ENCODE measurements at places on chromosomes 3 and 15. TPM values are rescaled to one million over a fixed set of nuclear protein-coding genes. Genes with fewer than 3 reads are reported as not detected.

- DNase-seq = no peak
Measured at GRCh38 chr3:155594526-155595187, 150.2 kb downstream of the PLCH1 start.

- no peak for DNase-seq
Measured at GRCh38 chr15:69489073-69489571, 36.5 kb downstream of the RPLP1 start.

GRCh38 chr3:18946524-18946923 is 201.8 kb upstream of the KCNH8 start:
- DNase-seq = no peak

- DNase-seq = no peak
Measured at GRCh38 chr3:1611824-1612223, 486.8 kb upstream of the CNTN4 start.

- DNase-seq = no peak
Measured at GRCh38 chr15:69600556-69601085, 148.0 kb downstream of the RPLP1 start.

GRCh38 chr3:98776140-98776493 is 13.0 kb downstream of the ST3GAL6 start:
- no peak for DNase-seq

Gene SLC22A13
- 0.16 TPM for total RNA-seq

DNA sequence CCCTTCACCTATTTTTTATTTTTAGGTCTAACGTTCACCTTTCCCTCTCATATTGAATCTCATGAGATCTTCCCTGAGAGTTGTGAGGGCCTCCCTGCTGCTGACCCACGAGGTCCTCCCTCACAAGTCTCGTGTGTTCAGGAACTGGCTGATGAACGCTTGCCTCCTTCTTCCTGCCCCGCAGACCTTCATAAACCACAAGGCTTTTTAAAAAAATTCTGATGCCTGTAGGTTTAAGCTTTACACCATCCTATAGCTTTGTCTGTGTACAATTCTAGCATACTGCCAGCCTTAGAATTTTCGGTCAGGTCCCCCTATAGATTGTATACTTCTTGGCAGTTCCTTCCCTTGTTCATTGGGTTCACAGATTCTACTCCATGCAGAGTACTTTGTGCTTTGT is 50.5 kb downstream of the CHST2 start:
- DNase-seq = no peak

Gene SEC22A
- total RNA-seq = 21.2 TPM

DNA sequence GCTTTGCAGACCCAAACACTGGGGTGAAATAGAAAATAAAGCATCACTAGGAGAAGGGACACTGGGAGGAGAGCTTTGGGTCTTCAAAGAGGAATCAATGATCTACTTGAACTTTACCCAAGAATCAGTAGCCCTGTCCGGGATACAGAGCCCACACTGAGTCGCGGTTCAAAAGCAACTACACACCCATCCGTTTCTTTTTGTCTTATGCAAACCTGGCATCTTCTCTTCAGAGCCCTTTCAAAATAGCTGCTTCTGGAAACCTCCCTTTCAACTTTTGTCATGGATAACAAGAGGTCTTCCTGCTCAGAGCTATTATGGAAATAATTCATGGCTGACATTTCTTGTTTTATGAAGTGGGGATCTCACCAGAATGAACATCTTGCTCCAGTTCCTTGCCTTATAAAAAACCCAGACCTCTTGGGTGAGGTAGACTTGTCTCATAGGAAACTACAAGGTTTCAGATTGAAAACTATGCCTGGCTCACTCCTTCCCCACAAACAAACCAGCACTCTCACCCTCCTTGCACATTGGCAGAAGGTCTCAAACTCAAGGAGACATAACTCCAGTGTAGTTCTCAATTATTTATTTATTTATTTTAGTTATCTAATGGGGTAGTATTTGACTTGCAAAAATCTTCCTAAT is 115.1 kb upstream of the ARHGEF3 start:
- DNase-seq = peak; percentile 37

Gene ROBO2
- total RNA-seq = not detected

DNA sequence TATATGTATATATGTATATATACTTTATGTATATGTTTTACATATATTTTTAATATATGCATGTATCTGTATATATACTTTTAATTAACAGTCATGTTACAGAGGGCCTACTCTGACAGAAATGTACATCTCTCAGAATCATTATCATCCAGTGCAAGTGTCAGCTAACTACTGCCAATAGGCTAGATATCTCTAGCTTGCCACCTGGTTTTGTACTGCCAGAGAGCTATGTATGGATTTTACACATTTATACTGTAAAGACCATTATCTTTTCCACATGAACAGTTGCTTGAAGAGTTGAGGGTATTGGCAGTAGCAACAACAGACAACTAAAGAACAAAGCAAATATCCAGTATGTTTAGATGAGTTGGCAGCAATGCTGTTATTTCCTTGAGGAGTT is 99.7 kb upstream of the VGLL3 start:
- no peak for DNase-seq

- no peak for DNase-seq
Measured at GRCh38 chr15:51090753-51091152, 4.0 kb downstream of the TNFAIP8L3 start.

Gene PPP1R14D
- not detected for total RNA-seq

GRCh38 chr3:131796558-131797198 is 238.1 kb downstream of the CPNE4 start:
- no peak for DNase-seq

DNA sequence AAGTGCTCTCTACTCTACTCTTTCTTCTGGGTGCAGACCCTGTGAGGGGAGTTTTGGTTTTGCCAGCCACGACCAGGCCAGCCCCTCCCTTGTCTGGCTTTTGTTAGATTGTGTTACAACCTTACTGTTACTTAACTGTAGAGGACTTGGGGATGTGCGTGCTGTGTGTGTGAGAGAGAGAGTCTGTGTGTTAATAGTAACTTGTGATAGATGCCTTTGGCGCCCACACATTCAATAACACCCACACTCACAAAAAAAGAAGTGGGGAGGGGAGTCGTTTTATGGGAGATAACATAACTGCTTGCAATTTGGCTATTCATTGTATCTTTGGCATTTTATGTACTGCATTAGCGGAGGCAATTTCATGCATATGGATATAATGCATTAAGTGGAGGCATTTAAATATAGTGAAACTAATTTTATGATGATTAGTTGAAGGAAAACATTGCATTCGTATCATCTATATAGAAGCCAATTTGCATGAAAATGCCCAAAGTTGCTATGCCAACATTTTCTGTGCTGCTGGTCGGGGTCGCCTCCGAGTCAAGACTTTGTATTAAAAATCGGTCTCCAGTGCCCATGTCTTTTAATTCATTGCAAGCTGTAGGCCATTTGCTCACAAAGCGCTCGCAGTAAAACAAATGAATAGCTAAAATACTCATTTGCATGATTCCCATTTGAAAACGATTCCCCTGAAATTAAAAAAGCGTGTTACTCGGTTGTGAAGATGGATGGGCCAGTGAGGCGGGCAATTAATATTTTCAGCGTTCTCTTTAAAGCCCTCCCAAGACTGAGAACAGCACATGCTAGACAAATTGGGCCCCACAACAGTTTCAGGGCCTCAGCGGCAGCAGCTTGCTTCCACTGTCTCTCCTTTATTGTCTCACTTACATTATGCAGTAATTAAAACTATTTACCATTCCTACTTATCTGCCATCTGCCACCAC is 158.5 kb upstream of the SMAD3 start:
- no peak for DNase-seq

Gene DNAJC13
- 44.0 TPM for total RNA-seq

Gene NOP10
- 69.9 TPM for total RNA-seq

GRCh38 chr3:4994823-4995499 is 15.7 kb downstream of the BHLHE40 start:
- DNase-seq = no peak

DNA sequence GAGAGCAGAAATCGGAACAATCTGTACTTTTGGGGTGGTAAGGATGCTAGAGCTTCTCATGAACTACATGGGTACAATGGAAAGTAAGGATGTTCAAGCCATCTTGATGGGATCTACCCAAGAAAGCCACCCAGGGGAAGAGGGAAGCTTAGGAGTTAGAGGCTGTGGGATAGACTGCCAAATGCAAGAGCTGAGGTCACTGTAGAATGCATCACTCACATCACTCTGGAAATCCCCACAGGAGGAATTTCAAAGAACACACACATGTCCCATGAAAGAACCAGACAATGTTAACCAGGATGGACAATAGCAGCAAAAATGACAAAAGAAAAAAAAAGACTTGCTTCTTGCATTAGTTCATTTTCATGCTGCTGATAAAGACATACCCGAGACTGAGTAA is 32.8 kb upstream of the UBE2E2 start:
- DNase-seq = no peak

Gene FGD5
- total RNA-seq = not detected

DNA sequence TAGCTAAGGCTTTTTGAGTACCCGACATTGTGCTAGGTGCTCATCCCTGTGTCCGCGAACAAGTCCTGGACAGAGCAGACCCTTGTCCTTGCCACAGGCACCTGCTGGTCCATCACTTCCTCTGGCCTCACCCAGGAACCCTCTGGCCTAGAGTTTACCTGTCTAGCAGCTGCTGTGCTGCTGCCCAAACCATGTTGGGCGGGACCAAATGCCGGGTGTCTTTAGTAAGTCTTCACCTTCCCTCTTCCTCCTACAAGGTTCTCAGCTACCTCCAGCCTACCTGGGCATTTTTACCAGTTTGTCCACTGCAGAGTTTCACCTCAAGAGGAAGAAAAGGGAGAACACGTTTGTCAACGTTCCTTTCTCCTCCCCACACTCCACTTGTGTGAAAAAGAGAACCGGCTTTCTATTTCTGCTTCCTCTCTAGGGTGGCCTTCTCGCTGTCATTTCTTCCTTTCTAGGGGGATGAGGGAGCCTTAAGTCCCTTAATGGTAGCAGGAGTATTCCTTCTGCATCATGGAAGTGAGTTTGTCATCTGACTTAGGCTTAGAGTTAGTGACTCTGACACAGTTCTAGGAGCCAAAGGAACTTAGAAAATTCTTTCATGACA is 80.4 kb upstream of the GCNT3 start:
- DNase-seq = no peak

GRCh38 chr3:58202917-58203360 is 7.8 kb downstream of the DNASE1L3 start:
- DNase-seq = no peak

GRCh38 chr3:115286529-115287197 is 139.6 kb upstream of the ZBTB20 start:
- DNase-seq = no peak

DNA sequence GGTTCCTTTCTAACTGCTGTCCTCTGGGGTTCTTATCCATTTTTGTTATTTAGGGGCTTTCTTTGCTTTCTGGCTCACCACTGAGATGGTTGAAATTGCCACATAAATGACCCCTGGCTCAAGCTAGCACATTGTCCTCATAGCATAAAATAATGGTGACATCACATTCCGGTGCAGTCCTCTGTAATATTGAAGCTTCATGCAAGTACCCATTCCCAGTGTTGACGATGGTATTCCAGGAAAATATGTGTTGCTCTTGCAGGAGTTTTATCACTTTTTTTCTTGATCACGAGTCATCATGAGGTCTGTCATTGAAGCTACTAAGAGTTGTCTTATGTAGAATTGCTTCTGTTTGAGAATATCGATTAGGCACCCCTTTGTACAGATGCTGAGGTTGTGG is 56.1 kb downstream of the CRTC3 start:
- DNase-seq = no peak

DNA sequence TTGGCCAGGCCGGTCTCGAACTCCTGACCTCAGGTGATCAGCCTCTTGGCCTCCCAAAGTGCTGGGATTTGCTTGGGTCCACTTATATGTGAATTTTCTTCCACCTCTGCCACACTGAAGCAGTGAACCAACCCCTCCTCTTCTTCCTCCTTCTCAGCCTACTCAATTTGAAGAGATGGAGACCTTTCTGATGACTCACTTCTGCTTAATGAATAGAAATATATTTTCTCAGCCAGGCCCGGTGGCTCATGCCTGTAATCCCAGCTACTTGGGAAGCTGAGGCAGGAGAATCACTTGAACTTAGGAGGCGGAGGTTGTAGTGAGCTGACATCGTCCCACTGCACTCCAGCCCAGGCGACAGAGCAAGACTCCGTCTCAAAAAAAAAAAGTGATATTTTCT is 46.8 kb upstream of the GATM start:
- DNase-seq = no peak

Gene CDHR4
- total RNA-seq = not detected

DNA sequence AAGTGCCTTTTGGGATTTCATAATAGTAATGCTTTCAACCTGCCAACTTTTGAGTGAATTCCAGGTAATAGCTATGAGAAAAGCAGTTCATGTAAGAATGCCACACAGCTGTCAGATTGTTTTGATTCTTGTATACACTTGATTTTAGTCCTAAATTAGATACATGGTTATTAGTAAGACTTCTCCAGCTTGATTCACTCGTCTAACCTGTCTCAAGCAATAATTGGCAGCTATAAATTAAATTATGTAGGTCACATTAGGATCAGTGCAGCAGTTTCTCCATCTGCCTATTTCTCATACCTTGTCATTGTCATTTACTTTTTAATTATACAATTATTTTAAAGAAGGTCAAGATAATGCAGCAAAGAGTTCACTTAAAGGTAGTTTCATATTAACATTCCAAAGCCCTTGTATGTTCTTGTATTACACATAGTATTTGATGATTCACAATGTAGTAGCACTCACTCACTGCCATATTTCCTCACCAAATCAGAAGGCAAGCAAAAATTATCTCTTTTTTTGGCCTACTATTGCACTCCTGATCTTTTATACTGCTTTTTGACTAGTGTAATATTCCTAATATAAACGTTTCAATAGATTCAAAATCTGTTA is 10.9 kb upstream of the CRYBG3 start:
- no peak for DNase-seq

Gene C3orf85
- total RNA-seq = not detected

GRCh38 chr15:49235446-49236124 is 65.5 kb downstream of the GALK2 start:
- peak; percentile 39 for DNase-seq

DNA sequence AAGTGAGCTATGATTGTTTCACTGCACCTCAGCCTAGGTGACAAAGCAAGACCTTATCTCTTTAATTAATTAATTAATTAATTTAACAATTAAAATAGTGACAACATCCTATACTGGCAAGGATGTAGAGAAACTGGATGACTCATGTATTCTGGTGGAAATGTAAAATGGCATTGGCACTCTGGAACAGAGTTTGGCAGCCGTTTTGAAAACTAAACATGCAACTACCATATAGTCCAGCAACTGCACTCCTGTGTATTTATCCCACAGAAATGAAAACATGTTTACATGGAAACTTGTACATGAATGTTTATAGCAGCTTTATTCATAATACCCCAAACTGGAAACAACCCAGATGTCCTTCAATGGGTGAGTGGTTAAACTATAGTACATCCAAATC is 56.6 kb downstream of the ANP32A start:
- DNase-seq = no peak

GRCh38 chr15:68593828-68594532 is 15.2 kb downstream of the CORO2B start:
- no peak for DNase-seq

GRCh38 chr3:132062535-132062934 is 27.7 kb upstream of the CPNE4 start:
- DNase-seq = no peak

DNA sequence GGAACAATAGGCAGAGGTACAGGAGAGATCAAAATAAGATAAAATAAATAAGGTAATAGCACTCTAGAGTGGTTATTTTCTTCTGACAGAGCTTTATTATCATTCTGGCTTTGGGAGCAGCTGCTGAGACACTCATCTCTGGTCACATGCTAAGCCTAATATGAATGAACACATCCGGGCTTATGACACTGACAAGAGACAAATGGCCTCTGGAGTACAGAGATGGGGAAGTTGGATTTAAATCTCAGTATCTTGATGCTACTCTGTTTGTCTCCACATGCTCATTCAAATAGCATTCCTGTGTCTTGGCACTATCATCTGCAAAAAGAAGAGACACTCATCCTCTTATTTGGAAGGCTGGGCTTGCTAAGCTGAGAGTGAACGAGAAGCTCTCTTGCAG is 55.6 kb downstream of the TMEM45A start:
- no peak for DNase-seq
